Activated effector memory CD4-positive, alpha-beta T cell treated with anti-CD3 and anti-CD28 coated beads, Interleukin-2, amount 50 U/mL, for 16 hours (primary cell): ENCODE measurements at places on chromosomes 7 and 10.

DNA sequence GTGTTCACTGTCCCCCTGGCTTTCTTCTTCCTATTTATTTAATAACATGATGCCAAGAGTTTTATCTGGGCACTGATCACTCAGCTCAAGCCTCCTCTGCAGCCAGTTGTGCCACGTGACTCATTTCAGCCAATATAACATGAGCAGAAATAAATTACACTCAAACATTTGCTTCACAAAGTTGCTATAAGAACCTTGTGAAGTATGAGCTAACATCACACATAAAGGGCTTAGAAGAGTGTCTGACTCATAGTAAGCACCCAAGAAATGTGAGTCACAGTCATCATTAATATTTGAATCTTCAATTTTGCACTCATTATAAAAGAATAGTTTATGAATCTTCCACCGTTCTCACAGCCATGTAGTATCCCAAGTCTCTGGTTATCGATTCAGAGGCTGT lies 414.6 kb upstream of the NPVF start:
- no peak for DNase-seq

- no peak for DNase-seq
These were observed 56.8 kb upstream of the DDC start for GRCh38 chr7:50621973-50622490.

DNA sequence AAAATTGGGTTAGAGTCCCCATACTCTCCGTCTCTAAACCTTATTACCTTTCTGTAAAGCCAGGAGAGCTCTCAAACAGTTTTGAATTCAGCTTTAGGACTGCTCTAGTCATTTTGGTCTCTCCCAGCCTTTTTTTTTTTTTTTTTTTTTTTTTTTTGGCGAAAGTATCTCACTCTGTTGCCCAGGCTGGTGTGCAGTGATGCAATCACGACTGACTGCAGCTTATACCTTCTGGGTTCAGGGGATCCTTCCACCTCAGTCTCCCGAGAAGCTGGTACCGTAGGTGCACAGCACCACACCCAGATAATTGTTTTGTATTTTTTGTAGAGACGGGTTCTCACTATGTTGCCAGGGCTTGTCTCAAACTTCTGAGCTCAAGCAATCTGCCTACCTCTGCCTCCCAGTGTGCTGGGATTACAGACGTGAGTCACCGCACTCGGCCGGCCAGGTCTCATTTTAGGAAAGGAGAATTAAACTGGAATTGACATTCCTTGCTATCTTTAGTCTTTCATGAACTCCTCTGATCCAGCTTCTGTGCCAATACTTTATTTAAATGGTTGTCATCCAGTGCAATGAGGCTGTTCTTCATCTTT lies 31.4 kb upstream of the RSU1 start:
- no peak for DNase-seq

GRCh38 chr7:44277391-44277790 lies 48.0 kb downstream of the CAMK2B start:
- DNase-seq, result peak; percentile 49

DNA sequence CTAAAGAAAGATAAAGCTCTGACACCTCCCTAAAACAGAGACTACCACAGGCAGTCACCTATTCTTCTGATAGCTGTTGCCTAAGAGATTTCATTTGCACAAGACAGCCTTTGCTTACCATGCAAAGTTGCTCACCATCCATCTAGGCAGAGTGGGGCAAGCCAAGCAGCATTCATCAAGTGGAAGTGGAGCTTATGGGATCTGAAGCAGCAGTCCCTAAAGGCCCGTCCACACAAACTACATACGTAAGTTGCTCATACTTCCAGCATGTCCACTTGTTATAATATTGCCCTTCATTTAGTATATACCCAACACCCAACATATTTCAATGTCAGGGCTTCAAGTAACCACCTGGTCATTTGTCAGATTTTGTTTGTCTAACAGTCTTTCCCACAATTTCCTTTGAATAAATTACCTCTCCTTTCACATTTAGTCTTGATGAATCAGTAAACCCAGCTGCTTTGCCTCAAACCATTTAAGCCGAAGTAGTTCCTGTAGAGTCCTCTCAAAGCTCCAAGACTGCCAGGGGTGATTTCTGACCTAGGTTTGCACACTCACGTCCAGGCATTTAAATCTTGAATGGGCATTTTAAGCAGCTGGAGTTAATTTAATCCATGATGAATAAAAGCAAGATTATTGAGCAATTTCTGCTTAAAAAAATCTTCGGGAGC lies 67.9 kb downstream of the ATAD1 start:
- no peak for DNase-seq

GRCh38 chr10:2471811-2472210 lies 595.5 kb upstream of the PFKP start:
- DNase-seq, result no peak

DNA sequence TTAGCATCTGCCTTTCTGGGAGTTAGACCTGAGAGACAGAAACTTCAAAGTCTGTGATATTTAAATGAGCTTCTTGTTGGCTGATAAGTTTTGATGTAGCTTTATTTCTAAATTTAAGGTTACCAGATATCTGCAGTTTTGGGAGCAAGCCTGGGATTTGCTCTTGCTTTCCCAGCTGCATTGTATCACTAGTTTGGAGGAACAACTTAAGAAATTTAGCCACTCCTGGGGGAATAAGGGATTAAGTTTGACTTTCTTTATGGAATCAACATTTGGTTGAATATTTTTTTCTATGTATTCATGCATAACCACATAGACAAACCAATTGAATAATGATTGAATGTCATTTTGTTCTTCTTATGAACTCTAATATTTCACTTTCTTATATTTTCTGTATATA lies 178.6 kb downstream of the POLR1F start:
- DNase-seq, result no peak

- no peak for DNase-seq
These were observed 61.7 kb downstream of the VOPP1 start for GRCh38 chr7:55510621-55511020.

GRCh38 chr7:30427296-30428070 lies 51.1 kb downstream of the NOD1 start:
- no peak for DNase-seq

- DNase-seq, result no peak
These were observed 411.0 kb upstream of the DPP6 start for GRCh38 chr7:153641199-153641598.

DNA sequence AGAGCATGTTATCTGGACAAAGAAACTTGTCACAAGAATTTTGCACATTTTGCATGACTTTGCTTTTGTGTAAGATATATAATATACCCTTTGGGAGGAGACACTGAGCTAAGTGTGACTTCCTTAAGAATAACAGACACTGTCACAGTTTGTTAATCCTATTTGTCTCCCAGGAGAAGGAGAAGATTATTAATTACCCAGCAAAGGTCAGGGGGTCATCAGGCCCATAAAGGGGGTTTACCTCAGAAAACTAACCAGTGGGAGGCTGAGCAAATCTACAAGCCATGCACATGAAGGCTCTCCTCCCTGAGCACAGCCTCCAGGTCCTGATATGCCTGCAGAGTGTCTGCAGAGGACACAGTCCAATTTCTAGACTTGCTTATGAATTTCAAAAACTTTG lies 10.1 kb upstream of the MET start:
- DNase-seq, result no peak

DNA sequence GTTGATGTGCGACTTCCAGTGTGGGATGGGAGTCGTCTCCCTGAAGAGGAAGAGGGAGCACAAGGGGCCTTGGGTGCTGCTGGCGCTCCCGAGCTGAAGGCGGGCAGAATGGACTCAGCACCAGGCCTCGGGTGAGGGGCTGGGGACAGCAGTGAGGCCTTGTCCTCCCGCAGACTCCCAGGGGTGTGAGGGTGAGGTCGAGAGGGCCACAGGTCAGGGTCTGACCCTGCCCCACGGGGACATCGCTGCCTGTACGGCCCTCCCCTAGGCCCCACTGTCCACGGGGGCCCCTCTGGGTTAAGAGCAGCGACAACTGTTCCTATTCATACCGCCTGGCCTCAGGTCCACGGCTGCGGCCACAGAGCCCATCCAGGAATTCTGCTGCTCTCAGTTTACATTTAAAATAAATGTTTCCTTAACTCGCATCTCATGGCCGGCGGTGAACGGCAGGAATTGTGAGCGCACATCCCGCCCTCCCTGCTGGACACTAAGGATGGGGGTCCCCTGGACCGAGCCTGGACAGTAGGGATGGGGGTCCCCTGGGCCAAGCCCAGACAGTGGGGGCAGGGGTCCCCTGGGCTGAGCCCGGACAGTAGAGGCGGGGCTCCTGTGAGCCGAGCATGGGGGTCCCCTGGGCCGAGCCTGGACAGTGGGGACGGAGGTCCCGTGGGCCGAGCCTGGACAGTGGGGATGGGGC lies 61.7 kb downstream of the PDGFA start:
- DNase-seq, result no peak

- no peak for DNase-seq
These were observed 67.2 kb downstream of the TPK1 start for GRCh38 chr7:144768633-144769032.

GRCh38 chr10:106111246-106111645 lies 1053.3 kb downstream of the SORCS1 start:
- DNase-seq, result no peak

DNA sequence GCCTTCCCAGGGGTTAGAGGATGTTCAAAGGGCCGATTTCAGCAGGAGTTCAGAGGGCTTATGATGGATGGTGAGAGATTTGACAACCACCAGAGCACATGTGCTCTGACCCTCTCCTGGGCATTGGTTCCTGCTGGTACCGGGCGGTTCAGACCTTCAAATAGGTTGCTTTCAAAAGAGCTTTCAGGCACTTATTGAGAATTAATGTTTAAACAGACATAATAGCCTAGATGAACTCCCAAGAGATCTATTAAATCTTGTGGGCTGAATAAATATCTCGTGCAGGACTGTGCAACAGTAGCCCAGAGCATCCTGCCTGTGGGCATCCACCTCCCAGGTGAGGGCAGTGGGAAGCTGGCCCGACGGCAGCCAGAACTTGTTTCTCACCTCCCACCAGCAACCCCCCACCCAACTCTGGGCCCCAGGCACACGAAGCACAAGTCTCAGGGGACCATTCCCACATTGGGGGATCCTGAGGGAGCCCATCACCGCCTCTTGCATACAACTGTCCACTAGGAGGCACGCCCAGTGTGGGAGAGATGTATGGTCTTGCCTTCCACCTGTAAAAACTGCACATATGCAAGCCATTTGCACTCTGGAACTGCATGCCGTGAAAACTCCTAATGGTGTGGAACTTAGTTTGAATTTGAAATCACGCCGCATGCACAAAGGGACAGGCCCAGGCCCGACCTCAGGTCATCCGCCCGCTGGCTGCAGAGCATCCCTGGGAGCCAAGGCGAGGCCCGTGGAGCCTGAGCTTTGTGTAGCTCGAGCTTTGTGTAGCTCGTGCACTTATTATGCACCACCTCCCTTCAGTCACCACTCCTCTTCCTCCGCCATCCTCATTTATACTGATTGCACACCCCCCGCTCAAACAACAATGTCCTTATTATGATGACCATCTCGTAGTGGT lies 147.8 kb downstream of the ADCY1 start:
- no peak for DNase-seq

- DNase-seq, result peak; percentile 48
These were observed 8.3 kb upstream of the PPP1R35 start for GRCh38 chr7:100444311-100445278.

GRCh38 chr10:124293616-124294449 lies 124.9 kb downstream of the OAT start:
- DNase-seq, result peak; percentile 31

DNA sequence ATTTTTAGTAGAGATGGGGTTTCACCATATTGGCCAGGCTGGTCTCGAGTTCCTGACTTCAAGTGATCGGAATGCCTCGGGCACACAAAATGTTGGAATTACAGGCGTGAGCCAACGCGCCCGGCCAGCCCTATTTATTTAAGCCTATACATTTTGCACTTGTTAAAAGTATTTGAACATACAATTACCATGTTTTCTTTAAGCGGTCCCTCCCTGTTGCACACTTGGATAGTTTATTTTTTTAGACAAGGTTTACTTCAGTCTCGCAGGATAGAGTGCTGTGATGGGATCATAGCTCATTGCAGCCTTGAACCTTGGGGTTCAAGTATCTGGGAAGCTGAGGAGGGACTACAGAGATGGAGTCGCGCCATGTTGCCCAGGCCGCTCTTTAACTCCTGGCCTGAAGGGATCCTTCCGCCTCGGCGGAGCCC lies 35.7 kb upstream of the SRRM3 start:
- peak; percentile 57 for DNase-seq

GRCh38 chr10:109215291-109216075 lies 707.8 kb downstream of the XPNPEP1 start:
- no peak for DNase-seq

GRCh38 chr10:120782336-120782735 lies 68.8 kb upstream of the WDR11 start:
- DNase-seq, result no peak

GRCh38 chr7:70303780-70304179 lies 705.5 kb downstream of the AUTS2 start:
- DNase-seq, result no peak

GRCh38 chr7:132516042-132516840 lies 60.0 kb downstream of the PLXNA4 start:
- no peak for DNase-seq

DNA sequence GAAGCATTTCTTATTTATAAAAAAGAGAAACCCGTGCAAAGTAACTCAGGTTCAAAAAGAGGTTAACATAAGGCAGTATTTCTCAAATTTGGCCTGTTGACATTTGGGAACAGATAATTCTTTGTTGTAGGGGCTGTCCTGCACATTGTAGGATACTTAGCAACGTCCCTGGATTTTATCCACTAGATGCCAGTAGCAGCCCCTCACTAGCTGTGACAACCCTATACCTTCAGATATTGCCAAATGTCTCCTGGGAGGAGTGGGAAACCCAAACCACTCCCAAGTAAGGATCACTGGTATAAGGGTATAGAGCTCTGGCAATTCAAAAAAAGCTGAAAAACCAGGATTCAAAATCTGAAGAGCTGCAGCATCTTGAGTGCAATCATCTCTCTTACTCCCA lies 202.3 kb upstream of the PRKCQ start:
- DNase-seq, result no peak
